ENCODE measurements at places on chromosomes 6 and 20.

- no peak for DNase-seq
These were observed 46.1 kb downstream of the POU3F2 start for GRCh38 chr6:98880486-98880885.

DNA sequence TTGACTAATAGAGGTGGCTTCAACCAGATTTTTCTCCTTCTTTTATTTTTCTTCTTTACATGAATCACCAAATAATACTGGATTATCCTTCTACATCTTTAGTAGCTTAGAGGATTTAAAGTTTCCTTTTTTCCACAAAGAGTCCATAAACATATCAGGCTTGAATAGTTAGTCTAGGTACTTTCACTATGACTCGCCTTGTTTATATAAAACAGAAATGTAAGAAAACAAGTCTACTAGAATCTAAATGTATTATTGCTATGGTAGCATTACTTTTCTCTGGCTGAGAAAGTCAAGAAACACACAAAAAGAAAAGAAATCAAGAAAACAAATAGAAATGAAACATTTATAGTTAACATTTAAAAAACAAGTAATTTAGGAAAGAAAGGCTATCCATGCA, 215.2 kb downstream of the PTPRK start:
- DNase-seq = no peak

DNA sequence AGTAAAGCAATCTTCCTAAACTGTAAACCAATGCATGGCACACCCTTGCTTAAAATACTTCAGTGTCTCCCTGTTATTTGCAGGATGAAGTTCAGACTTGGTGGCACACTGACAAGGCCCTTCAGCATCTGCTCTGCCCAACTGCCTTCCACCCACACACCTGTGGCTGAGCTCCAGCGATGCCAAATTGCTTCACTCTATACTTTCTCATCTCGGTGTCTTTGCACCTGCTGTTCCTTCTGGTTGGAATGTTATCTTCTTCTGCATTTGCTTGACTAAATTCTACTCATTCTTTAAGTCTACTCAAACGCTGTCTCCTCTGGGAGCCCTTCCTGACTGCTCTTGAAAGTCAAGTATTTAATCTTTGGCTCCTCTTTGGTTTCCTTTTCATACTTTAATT, 100.1 kb upstream of the SUPT3H start:
- DNase-seq = no peak

DNA sequence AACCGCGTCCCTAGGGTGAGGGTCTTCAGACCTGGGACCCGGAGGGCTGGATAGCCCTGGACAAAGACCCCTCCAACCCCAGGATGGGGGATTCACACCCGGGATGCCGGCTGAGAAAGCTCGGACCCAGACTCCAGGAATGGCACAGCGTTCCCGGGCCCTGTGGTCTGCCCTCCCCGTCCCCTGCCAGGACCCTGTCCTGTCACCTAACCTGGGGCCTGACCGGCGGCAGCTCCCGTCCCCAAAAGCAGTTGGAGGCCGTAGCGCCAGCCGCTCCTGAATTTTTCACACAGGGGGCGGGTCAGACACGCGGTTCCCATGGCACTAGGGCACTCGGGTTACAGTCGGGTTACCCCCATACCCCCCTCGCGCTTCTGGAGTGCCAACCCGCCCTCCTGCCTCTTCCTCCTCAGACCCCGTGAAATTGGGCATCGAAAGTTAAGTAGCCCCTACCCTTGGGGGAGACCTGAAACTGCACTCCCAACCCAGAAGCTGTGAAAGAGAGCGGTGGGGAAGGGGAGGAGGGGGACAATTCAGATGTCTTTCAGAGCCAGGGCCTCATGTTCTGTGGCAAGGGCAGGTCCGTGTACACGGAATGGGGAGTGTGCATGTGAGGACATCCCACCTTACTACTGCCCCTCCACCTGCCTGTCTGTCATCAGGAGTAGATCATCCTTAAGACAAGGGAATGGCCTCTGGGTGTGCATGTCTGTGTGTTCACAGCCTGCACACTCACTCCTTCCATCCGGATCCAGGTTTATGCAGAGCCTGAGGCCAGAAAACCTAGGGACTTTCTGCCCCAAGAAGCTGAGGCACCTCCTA, 595 bp downstream of the REM1 start:
- DNase-seq = no peak

- DNase-seq = no peak
These were observed 15.6 kb downstream of the FBXO9 start for GRCh38 chr6:53080813-53081212.

DNA sequence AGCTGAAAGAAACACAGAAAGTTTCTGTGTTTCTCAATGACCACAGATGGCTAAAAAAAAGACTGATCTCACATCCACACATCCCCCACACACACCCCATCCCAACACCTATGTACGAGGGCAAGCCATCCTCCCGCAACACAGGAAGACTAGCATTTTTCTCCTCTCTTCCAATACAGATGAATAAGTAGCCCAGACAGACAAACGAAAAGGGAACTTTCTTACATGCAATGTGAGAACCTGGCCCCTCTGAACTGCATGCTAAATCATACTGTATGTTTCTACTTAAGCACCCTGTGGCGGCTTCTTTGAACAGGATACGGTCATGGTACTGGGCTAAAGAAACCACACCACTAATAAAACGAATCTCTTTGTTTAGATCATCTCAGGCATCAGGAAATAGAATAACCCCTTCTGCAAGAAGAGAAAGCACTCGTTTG, 116.2 kb downstream of the GMDS start:
- DNase-seq = no peak

GRCh38 chr20:25070821-25071473, 11.0 kb downstream of the VSX1 start:
- no peak for DNase-seq
